ENCODE measurements at places on chromosomes 1 and 21. TPM values are rescaled to one million over a fixed set of nuclear protein-coding genes. Genes with fewer than 3 reads are reported as not detected.

VWA5B1 gene
- not detected for total RNA-seq

NBPF4 gene
- total RNA-seq: not detected

GPR25 gene
- not detected for total RNA-seq

CELA3A gene
- not detected for total RNA-seq

CTSE gene
- not detected for total RNA-seq

CYYR1 gene
- 8.7 TPM for total RNA-seq

AIM2 gene
- not detected for total RNA-seq
